ENCODE measurements at places on chromosomes 4 and X.

- DNase-seq: peak; percentile 5
These were observed 95.9 kb upstream of the RPS6KA3 start for GRCh38 chrX:20362268-20363267.

DNA sequence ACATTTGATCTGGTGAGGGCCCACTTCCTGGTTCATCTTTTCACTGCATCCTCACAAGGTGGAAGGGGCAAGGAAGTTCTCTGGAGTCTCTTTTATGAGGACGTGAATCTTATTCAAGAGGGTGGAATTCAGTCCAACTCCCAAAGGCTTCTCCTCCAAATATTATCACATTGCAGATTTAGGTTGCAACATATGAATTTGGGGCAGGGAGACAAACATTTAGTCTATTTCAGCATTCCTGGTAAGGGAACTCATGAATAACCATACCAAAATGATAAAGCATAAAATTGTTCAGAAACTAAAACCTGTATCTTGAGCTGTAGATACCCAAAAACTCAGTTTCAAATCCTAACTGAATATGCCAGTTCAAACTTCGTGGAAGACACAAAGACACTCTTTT lies 246.8 kb downstream of the QDPR start:
- no peak for DNase-seq

DNA sequence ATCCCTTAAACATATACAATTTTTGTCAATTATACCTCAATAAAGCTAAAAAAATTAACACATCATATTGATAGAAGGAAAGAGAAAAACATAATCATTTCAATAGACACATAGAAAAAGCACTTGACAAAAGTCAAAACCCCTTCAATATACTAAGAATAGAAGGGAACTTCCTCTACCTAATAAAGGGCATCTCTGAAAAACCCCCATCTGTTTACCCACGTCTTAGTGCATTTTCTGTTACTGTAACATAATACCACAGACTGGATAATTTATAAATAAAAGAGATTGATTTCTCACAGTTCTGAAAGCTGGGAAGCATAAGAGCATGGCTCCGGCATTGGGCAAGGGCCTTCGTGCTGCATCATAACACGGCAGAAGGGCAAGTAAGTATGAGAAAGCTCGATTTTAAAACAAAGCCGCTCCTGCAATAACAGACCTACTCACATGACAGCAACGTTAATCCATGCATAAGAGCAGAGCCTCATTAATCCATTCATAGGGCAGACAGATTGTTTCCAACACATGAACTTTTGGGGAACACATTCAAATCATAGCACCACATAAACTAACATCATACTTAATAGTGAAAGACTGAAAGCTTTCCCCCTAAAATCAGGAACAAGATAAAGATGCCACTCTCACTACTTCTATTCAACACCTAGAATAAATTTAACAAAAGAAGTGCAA lies 15.7 kb downstream of the STEEP1 start:
- no peak for DNase-seq

DNA sequence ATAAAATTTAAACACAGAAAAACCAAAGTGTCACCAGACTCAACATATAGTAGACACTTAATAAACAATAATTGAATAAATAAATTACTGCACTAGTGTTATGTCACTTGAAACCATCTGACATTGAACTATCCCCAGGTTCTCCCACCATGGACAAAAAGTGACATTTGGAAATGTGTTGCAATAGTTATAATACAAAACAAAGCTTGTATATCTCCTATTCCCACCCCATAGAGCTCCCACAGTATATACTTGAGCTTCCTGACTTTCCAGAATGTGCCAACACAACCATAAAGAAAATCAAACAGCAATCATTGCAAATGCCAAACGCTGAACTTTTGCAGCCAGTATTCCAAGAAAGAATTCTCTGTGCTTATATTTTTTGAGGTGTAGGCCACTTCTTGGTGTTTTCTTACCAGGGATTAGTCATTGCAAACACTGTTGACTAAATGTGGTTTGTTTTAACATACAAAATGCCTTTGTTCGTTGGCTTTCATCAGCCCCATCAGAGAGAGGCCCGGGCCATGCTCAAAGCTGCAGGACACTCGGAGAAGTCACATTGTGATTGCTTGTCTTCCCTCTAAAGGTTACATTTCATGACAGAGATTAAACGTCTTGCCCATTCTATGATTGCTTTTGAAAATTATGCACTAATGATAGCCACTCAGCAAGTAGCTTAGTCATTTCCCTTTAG lies 33.8 kb downstream of the PPARGC1A start:
- no peak for DNase-seq

DNA sequence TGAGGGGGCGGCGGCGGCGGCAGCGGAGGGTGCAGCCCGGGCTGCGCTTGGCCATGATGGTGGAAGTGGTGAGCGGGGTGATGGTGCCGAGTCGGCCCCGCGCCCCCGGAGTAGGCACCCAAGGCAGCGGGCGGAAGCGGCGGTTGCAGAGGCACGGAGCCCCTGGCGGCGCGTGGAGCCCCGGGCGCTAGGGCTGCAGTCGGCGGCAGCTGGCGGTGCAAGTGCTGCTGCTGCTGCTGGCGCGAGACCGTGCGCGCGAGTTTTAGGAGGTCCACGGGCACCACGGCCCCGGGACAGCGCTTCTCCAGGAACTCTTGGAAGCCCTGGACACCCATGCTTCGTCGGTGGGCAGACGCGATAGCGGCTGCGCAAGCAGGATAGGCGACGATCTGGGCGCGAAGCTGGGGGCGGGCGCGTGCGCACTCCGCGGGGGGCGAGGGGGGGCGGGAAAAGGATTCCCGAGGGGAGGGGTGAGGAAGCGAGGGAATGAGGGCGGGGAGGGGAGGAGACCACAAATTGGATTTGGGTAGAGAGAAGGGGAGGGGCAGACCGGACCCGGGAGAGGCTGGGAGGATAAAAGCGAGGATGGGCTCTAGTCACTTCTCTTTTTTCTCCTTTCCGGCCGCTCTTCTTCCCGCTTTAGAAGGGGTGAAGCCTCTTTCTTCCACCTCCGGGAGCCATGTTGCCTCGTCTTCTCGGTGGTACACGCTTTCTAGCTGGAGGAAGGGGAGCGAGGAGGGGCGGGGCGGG lies at the start of gene FAM120C:
Gene FAM120C (minus strand): TSS at position 391 of the 750 bp plus-strand sequence. CDS start 56 bp downstream, at position 335.
- peak; percentile 72 for DNase-seq

GRCh38 chr4:4677556-4678522 lies 136.0 kb upstream of the STX18 start:
- DNase-seq: peak; percentile 68

GRCh38 chr4:134216411-134216810 lies 14.8 kb upstream of the PABPC4L start:
- no peak for DNase-seq

DNA sequence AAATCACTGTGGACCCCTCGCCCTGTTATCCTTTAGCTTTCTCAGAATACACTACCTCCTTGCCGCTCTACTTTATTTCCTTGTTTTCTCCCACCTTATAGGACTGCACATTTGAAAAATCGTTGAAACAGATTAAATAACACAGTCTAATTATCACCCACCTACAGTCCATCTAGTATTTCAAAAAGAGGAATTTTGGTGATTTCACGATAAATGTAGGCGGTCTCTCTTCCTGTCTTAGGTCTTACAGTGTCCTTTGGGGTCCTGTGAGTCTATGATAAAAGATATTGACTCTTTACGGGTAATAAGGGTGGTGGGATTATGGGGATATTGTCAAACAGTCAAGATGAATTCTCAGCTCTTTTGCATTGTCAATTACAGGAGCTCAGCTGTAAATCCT lies 2.4 kb upstream of the TBL1X start:
- DNase-seq: no peak

GRCh38 chrX:40006106-40007017 lies 91.4 kb downstream of the BCOR start:
- DNase-seq: no peak

DNA sequence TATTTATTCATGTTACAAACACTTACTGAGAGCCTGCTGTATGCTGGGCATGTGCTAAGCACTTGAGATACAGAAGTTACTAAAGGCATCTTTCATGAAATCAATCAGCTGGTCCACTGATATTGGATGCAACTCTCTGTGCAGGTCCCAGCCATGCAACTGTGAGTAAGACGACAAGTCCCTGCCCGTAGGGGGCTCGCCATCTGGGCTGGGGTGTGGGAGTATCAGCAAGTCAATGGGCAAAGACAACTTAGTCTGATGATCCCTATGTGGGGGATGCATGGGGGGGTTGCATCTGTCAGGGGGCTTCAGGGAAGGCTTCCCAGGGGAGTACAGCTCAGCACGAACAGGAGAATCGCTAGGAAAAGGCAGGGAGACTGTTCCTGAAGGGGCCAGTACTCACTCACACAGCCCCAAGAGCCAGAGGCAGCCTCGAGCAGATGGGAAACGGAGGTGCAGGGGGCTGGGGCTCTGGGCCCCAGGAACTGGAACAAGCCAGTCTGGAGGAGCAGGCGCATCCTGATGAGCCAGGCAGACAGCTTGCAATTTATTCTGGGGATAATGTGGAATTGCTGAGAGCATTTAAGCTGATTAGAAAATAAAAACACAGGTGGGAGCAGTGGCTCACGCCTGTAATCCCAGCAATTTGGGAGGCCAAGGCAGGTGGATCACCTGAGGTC lies 40.2 kb downstream of the CRMP1 start:
- no peak for DNase-seq

- no peak for DNase-seq
These were observed 9.4 kb upstream of the PAK3 start for GRCh38 chrX:111086591-111087006.

DNA sequence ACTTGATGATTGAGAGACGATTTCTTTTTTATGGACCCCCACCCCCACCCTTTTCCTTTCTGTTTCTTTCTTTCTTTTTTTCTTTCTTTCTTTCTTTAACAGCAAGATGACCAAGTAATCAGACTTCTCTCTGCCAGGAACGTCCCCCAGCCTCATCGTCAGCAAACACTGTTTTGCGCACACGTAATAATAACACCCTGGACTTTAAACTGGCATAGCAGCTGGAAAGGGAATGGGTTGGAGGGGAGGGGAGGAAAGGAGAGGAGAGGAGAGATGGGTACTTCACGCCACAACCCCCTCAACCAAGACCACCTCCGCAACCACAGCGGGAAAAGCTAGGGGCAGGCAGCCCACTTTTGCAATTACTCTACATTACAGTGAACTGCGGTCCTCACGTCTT lies 1.1 kb downstream of the GABRA2 start:
- DNase-seq: no peak
